ENCODE measurements at places on chromosomes 5 and 9.

DNA sequence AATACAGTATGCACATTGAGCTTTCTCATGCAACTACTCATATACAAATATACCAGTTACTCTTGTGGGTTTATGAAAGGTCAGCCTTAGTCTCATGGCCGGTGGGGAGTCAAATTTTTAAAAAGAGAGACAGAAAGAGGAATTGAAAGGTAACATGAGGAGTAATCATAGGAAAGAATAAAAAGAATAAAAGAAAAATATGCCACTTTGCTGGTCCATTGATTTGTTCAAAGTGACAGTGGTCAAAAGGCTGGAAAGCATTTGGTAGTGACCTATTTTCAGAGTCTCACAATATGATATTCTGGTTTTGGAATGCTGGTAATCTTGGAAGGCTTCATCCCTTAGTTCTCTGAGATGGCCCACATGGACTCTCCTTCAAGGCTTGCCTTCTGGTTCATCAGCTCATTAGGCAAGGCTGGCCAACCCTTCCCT lies 67.0 kb downstream of the ZNF366 start:
- no peak for DNase-seq

- DNase-seq: no peak
Measured at GRCh38 chr9:93093127-93093876, 2.7 kb upstream of the CARD19 start.

DNA sequence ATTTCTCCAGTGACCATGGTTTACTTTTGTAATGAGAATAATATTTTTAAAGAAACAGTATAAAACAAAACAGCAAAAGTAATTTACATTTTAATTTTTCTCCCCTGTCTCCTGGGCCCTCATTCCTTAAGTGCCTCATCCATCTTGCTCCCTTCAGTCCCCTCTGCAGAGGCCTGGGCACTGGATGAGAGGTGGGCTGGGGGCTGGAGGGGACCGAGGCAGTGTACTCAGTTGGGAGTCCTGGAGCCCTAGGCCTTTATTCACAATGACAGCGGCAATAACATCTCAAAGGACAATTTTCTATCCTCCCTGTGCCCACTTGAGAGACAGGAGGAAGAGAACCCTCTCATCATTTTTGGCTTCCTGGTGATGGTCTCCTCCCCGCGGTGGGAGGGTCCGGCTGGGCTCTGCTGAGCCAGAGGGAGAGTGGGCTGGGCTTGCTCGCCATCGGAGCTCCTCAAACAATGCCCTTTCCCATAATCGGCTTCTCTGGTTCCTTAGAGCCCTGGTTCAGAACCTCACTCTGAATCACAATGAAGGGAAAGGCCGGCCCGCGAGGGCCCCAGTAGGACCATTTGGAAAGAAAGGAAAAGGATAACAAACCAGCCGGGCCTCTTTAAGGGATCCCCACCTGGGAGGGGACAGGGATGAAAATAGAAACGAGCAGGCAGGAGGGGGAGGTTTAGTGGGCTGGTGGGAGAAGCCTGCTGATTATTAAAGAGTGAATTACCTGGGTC lies 9.7 kb upstream of the SMIM32 start:
- no peak for DNase-seq

DNA sequence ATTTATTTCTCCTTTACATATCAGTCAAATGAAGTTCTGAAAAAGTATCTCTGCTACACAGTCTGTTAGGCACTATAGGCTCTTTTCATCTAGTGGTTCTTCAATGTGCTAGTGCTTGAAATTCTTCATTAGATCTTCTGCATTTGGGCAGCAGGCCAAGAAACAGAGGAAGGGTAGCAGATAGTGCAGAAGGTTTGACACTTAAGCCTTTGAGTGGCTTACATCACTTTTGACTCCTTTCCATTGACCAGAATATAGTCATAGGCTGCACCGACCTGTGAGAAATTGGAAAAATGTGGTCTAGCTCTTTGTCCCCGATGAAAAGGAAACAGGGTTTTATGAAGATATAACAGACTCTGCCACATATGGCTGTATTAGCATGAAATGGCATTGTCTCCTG lies 459.5 kb upstream of the PTGER4 start:
- no peak for DNase-seq

- no peak for DNase-seq
Measured at GRCh38 chr9:127184641-127185040, 62.2 kb upstream of the ANGPTL2 start.

DNA sequence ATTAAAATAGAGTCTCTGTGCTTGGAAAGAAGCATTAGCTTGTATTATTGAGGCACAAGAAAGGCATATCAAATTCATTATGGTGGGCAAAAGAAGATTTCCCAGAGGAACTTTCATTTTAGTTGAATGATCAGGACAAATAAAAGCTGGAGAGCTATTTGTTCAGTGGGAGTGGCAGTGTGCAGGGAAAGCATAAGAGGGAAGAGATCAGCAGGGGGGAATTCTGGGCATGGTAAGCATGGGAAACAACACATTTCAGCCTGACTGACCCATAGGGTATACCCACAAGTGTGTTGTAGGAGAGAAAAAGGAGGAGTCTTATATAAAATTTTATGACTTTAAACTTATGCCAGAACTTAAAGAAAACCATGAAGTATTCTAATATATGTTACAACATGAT lies 167.7 kb upstream of the RASA1 start:
- DNase-seq: no peak

DNA sequence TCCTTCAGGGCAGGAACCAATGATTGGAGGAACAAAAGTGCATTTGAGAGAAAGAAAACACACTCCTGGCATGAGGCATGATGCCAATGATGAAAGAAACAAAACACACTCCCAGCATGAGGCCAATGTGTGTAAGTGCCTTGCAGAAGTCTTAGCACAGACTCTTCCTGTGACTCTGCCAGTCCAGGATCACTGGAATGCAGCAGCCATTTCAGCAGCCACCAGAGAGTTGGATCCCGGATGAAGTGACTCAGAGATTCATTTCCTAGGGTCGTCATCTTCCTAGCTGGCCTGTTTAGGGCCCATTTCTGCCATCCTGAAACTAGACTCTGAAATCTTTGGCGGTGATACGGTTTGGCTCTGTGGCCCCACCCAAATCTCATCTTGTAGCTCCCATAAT lies 212.5 kb downstream of the CFAP90 start:
- DNase-seq: no peak

Measured in AG08396 (cell line).